ENCODE measurements at places on chromosomes 7 and 10. TPM values are rescaled to one million over a fixed set of nuclear protein-coding genes. Genes with fewer than 3 reads are reported as not detected.

DNA sequence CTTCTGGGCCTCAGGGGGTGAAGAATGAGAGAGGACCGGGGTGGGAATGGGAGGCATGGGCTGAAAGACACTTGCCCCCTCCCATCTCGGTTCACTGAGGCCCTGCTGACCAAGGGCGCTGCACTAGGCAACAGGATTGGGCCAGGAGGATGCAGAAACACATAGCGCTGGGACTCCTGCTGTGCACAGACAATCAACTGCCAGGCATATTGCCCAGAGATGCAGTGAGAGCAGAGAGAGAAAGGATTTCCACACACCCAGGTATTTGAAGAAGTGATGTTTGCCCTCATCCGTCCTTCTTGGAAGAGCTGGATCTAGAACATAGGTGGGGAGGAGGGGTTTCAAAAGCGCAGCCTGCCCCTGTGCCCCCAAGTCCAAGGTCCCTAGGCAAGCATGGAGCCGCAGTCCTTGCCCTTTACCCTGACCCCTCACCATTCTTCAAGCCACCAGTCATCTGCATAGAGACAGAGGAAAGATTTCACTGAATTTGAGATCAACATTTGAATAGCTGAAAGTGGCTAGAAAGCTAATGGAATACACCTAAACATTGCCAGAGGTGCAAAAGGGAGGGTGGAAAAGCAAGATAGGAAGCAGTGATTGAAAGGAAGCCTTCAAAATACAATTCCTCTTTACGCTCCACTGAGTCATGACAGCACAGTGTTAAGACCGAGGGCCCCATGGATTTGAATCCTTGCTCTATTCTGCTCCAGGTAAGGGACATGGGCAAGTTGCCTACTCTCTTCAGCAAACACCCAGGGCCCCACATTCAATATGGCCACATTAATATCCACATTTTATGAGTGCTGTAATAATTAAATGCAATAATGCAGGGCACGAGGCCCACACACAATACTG is 44.2 kb upstream of the TNS3 start:
- DNase-seq = no peak

DNA sequence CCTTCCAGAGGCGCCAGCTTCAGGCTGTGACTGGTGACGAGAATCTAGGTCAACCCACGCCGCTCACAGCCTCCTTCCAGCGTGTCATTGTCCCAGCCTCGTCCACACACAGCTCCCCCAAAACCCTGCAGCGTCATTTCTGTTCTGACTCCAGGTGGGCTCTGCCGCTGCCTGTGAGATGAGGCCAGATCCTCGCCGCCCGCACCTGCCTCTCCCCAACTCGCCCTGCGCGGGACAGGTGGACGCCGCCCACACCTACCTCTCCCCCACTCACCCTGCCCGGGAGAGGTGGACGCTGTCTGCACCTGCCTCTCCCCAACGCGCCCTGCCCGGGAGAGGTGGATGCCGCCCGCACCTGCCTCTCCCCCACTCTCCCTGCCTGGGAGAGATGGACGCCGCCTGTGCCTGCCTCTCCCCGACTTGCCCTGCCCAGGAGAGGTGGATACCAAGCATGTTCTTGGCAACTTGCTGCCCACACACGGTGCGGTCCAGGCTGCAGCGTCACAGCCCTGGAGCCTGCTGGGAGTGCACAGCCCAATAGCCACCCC is 32.0 kb upstream of the CFAP46 start:
- no peak for DNase-seq

DNA sequence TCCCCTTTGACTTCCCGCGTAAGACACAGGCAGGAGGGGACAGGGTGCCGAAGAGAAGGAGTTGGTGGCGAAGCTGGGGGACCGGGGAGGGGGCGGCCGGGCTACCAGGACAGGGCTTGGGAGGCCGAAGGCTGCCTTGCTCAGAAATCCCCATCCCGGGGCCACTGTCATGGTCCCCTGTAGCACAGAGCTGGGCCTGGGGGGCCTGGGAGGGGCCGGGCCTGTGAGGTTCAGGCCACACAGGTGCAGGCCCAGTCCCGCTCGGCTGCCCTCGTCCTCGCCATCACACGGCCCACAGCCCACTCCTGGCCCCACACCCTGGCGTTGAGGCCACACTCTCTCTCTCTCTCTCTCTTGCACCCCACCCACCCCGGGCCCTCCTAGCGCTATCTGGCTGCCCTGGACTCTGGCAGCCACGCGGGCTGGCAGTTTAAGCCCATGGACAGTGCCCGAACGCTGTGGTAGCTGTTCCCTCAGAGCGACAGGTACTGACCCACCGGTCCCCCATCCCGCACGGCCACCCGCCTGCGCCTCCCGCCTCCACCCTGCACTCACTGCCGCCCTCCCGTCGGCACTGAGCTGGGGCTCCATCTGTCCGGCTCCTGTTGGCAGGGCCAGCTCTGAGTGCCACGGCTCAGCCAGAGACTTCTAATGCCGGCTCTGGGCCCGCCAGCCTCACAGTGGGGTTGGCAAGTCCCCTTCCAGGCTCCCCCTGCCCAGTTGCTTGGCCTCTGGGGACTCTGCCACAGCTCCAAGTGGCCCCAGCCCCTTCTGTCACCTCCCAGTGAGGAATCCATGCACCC is 28.0 kb downstream of the TTYH3 start:
- no peak for DNase-seq

GRCh38 chr7:70183278-70183677 is 585.0 kb downstream of the AUTS2 start:
- DNase-seq = no peak

DNA sequence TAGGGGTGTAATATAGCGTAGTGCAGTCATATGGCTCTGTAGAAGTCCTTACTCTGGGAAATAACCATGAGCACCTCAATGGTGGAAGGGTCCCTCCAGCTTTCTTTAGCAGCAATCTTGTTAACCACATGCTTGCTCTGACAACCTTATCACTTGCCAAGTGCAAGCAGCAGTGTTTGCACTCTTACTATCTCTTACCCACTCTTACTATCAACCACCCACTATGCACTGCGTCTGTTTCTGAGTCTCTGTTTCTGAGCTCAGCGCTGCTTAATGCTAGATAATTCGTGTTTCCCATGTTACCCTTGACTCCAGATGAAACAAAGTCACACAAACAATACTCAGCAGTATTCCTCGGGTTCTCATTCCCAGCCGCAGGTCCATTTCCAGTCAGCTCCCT is 433.7 kb upstream of the PFKP start:
- DNase-seq = no peak

DNA sequence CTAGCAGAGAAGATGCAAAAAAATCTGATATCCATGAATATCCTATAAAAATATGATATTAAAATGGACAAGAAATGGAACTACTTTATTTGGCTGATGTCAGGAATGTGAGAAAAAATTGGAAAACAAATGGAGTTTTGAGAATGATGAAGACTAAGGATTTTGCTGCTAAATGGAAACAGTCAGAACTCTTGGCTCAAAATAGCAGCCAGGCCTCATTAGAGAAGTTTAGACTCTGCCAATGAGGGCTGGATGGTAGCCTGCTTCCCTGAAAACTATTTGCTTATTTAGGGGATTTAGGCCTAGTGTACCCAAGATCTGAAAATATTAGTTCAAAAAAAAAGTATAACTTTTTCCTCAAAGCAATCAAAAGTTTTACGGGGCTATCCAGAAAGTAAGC is 458.5 kb downstream of the TFEC start:
- no peak for DNase-seq

GRCh38 chr10:131419797-131420196 is 108.3 kb upstream of the TCERG1L start:
- no peak for DNase-seq

- peak; percentile 59 for DNase-seq
Measured at GRCh38 chr7:10412422-10413019, 561.2 kb upstream of the PHF14 start.

DNA sequence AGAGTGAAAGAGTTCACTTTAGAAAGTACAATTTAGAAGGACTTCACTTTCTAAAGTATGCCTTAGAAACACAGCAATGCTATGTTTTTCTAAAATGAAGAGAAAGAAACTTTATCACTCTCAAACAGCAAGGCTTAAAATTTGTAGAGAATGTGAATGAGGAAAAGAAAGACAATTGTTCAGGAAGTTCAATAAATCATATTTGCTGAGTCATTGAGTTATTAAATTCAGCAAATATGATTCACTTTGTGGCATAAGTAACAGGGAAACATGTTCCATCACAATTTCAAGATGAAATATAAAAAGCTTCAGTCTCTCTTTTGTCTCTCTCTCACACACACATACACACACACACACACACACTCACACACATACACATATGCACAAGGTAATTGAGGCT is 187.9 kb downstream of the PCDH15 start:
- DNase-seq = peak; percentile 85

GRCh38 chr7:114785496-114785895 is 136.4 kb upstream of the MDFIC start:
- no peak for DNase-seq

DNA sequence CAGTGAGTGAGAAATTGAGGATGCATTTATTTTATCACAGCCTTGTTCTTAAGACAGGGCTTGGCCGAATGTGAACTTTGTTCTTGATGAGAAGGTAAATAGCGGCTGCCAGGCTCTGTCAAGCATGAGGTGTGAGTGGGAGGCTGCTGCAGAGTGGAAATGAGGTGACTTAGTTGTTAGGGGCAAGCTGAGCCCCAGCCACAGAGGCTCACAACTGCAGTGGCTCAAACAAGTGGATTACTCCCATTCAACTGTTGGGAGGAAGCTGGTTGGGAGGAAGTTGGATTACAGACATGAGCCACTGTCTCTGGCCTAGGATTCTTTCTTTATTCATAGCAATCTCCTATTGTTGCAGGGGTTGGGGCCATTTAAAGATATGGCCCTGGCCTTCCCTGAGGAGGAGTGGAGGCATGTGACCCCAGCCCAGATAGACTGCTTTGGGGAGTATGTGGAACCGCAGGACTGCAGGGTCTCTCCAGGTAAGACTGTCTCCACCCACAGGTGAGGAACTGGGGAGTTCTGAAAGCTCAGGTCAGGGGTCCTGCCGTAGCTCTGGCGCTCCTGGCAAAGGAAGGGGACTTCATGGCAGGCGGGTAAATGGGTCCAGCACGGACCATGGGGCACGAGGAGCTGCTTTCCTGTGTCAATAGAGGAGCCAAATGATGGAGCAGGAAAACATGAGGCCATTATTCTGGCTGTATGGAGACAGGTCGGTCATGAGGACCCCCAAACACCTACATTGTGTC is 7.1 kb downstream of the ZSCAN25 start:
- no peak for DNase-seq

- no peak for DNase-seq
Measured at GRCh38 chr7:48262606-48263310, 91.5 kb downstream of the ABCA13 start.

GRCh38 chr10:55820478-55820877 is 540.6 kb downstream of the ZWINT start:
- no peak for DNase-seq

- DNase-seq = peak; percentile 87
Measured at GRCh38 chr10:36494371-36494770, 631.0 kb upstream of the ANKRD30A start.

DNA sequence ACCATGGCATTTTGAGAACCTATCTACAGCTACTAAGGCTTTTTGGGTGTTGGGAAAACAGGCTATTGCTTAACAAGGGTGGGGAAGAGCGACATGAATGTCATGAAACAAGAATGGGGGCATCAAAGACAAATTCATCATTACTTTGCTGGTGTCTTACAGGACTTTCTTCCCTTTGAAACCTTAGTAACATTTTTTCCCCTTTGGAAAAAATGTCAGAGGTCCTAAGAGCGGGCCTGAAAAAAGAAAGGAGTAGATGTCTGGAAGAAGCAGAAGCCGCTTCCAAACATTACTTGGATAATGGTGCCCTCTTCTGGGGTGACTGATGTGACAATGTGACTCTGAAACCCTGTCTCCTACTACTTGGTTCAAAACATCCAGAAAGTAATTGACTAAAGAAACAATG is 3.8 kb upstream of the DDX50 start:
- peak; percentile 67 for DNase-seq

GRCh38 chr7:47047384-47047783 is 534.5 kb downstream of the TNS3 start:
- DNase-seq = no peak

- DNase-seq = no peak
Measured at GRCh38 chr7:82384051-82384464, 59.5 kb downstream of the CACNA2D1 start.

DNA sequence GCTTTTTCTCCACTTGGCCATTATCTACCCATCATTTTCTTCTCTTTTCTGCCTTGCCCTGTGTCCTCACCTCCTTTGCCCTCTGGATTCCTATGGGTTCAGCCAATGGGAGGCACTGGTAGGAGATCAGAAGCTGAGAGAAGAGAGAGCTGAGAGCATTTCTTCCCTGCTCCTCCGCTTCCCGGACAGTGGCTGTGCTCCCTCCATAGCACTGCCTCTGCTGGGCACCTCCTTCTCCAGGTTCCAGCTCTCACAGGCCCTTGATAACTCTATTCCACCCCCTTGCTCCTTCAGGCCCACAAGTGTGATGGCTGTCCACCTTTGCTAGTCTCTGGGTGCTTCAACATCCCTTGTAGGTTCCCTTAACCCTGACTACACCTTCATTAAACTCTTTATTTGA is 79.6 kb downstream of the LSM5 start:
- DNase-seq = no peak

DNA sequence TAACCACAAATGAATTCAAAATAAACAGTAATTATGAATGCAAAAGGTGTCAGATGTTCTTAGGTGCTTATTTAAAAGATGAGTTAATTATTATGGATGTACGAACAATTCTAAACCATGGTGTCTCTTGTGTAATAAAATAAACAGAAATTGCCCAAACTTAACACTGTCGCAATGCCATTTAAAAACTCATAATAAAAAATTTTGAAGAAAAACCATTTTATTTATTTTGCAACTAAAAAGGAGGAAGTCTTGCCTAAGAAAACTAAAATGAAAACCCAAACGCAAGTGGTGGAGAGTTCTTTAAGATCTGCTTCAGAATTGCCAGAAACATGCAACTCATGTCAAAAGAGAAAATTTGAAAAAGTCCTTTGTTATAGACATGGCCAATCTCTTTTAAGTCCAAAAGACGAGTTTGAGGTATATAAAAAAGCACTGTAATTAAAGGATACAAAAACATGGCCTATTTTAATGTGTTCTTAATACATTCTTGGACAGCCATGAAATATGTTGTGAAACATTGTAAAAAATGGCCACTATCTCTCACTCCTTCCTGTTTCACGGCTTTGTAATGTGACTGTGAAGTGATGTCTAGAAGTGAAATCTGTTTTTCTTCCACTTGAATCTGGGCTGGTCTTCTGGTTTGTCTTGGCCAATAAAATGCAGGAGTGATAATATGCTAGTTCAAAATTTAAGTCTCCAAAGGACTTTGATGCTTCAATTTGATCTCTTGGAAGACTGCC is 322.9 kb downstream of the PRPF18 start:
- DNase-seq = no peak

- DNase-seq = no peak
Measured at GRCh38 chr7:38283809-38284208, 10.4 kb upstream of the TARP start.

GRCh38 chr10:20993389-20993788 is 96.3 kb upstream of the NEBL start:
- DNase-seq = no peak

Gene CACNB2
- not detected for total RNA-seq

Gene NEUROD6
- total RNA-seq = not detected

Gene DNAJB9
- total RNA-seq = 13.4 TPM

Gene PGAM2
- not detected for total RNA-seq

Gene VSTM4
- total RNA-seq = 0.07 TPM

Gene LRIT2
- total RNA-seq = not detected
